ENCODE measurements at places on chromosomes 1 and 21.

- DNase-seq = no peak
Observed at GRCh38 chr1:81681601-81682266, 119.0 kb upstream of the ADGRL2 start.

- DNase-seq = peak; percentile 69
Observed at GRCh38 chr1:50959303-50959912, 659 bp downstream of the FAF1 start.

DNA sequence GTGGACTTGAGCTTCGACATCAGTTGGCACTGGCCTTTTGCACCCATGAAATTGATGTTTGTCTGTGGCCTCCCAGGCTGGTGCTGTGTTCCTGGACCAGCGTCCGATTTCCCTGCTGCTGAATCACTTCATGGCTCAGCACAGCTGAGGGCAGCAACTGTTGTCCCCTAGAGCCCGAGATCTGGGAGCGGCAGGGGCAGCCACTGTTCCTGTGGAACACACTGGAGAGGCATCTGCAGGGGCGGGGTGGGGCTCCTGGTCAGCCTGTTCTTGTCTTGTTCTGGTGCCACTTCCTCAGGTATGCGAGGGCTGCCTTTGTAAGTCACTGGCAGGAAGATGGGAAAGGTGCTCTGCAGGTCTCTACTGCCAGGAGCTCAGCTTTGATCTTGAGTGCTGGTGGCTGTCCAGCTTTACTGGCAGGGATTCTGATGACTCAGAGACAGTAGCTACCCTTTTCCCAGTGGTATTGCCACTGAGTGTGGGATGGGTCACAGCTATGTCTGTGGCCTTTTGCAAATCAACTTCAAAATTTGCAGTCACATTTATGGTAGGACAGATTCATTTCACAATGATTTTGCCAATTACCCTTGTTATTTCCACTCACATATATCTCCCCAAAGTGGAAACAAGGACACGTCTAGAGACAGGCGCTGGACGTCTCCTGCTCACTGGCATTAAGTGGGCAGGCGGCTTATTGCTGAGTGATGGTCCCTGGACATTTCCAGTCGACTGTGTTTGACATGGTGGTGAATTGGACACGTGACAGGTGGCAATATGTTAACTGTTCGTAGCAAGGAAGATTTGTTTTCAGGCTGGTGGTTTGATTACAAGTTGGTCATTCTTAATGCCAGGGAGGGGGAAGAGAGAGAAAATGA, 15.3 kb downstream of the AGPAT3 start:
- no peak for DNase-seq

GRCh38 chr1:84701376-84701775, 11.1 kb upstream of the SSX2IP start:
- DNase-seq = no peak

- DNase-seq = no peak
Observed at GRCh38 chr1:32106663-32107275, 1.1 kb upstream of the KPNA6 start.

- DNase-seq = no peak
Observed at GRCh38 chr1:212496682-212497081, 64.0 kb downstream of the NENF start.

- DNase-seq = no peak
Observed at GRCh38 chr1:14987829-14988603, 165.5 kb upstream of the TMEM51 start.

DNA sequence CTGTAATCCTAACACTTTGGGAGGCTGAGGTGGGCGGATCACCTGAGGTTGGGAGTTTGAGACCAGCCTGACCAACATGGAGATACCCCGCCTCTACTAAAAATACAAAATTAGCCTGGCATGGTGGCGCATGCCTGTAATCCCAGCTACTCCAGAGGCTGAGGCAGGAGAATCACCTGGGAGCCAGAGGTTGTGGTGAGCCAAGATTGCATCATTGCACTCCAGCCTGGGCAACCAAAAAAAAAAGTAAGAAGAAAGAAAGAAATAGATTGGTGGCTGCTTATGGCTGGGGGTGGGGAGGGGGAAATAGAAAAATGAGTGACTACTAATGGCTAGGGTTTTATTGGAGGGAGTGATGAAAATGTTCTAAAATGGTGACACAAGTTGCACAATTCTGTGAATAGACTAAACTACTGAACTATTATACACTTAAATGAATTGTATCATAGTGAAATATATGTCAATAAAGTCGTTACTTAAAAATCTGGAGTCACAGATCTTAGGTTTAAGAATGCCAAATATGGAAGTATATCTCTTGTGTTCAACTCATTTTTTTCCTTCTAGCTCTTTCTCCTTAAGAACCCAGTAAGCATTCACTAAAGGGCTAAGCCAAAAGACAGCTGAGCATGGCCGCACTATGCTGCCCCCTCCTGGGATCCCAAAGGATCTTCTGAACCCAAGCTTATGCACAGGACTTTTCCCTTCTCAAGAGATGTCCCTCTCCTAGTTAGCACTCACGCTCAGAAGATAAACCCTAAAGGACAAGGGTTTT, 3.2 kb upstream of the NPL start:
- peak; percentile 82 for DNase-seq

- no peak for DNase-seq
Observed at GRCh38 chr1:221664253-221664652, 77.6 kb downstream of the DUSP10 start.

GRCh38 chr1:186375929-186376319, 286 bp downstream of the ODR4 start:
- no peak for DNase-seq

GRCh38 chr1:25622531-25622930, 5.9 kb downstream of the MAN1C1 start:
- no peak for DNase-seq

- DNase-seq = peak; percentile 25
Observed at GRCh38 chr21:26844258-26845065, 747 bp downstream of the ADAMTS1 start.
